Gastroesophageal sphincter (tissue), 4 donors: ENCODE measurements at places on chromosomes 4 and X.

- no peak for ATAC-seq
Observed at GRCh38 chr4:31467781-31468180, 747.6 kb downstream of the PCDH7 start.

DNA sequence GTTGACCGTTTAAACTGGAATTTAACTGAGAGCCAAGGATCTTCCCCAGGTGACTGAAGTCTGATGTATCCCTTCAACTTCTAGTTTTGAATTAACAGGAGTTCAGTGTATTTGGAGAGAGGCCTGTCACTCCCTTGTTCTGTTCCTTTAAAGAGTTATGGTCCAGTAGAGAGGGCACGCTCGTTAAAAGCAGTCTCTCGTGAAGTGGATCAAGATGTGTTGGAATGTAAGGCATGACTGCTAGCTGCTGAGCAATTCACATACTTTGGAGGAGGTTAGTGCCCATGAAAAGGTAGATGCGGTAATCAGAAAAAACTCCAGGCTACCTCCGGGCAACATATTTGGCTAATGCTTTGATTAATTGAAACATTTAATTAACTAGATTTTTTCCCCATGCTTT, 65.7 kb downstream of the SHROOM2 start:
- no peak for ATAC-seq

- ATAC-seq = no peak
Observed at GRCh38 chr4:120733968-120734367, 188.6 kb downstream of the PRDM5 start.

DNA sequence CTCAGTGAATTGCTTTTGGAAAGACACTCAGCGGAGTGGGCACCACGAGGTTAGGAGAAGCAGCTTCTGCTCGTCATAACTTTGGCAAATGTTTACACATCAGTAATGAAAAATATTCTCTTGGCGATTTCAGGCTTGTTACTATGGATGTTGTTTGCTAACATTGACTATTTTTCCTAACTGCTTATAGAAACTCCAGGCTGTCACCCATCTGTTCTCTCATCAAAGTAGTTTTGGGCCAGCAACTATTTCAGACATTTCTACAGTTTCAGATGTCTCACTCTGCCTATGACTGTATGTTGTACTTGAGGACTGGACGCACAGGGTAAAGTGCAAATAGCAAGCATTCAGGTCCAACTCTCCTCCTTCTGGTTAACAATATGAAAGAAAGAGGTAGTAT, 346.7 kb downstream of the TRIML1 start:
- no peak for ATAC-seq

GRCh38 chrX:132532913-132533312, 44.1 kb upstream of the MBNL3 start:
- no peak for ATAC-seq

DNA sequence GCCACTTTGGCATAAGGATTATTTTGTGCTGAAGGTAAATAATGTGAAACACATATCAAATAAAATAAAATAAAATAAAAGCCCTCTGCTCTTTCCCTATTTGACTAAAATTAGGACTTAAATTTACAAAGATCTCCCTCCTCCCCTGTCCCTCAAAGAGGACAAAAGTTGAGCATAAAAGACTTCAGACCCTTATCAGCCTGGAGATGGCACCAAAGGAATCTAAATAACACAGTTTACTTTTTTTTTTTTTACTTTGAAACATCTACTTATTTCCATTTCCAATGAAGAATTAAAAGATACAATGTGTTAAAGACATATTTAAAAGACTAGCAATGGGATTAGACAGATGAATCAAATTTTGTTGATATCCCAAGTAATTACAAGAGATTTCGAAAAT, 89.7 kb downstream of the EPHA5 start:
- ATAC-seq = no peak

DNA sequence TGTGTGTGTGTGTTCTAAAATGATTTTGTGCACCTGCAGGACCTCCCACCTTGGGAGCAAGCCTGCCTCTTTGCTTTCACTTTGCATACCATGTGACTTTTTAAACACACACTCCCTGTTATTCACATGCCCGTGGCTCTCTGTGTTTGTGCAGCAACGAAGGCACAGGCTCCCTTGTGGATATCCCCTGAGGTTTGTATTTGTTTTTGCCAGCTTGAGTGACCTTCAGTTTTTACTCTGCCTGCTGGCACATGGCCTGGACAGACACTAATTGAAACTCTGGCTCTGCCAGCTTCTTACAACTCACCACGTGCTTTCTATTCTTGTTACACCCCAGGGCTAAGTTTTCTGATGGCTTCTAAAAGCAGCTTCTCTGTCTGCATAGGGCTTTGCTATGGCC, 885.8 kb downstream of the SH3BGRL start:
- ATAC-seq = no peak

DNA sequence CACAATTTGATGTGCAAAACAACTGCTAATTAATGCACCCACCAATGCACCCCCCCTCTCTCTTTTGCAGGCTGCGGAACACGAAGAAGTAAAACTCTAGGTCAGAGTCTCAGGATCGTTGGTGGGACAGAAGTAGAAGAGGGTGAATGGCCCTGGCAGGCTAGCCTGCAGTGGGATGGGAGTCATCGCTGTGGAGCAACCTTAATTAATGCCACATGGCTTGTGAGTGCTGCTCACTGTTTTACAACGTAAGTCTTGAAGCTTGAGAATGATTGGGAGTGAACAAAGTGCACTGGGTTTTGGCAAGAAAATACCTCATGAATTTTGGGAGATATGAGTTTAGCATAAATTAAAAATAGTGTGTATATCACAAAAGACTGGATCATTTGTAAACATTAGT, 28.9 kb downstream of the TMPRSS11E start:
- no peak for ATAC-seq

- ATAC-seq = no peak
Observed at GRCh38 chr4:94668724-94669123, 89.0 kb upstream of the BMPR1B start.

GRCh38 chrX:26219351-26219750, 3.4 kb downstream of the MAGEB5 start:
- no peak for ATAC-seq

DNA sequence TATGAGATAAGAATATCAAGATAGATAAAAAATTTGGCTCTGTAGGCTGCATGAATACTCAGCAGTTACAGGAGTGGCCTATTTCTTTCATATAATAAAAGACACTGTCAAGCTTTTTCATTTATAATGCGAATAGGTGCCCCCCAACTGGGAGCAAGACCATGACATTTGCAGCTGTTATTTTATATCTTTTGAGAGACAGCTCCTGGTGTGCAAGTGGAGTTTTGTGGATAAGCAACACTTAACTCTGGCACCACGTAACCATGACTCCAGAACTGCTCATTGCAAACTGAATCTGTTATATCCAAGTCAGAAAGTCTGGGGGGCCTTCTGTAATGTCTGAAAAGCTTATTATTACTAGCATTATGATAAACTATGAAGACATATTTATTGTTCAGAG, 1372.4 kb downstream of the C4orf33 start:
- ATAC-seq = no peak

DNA sequence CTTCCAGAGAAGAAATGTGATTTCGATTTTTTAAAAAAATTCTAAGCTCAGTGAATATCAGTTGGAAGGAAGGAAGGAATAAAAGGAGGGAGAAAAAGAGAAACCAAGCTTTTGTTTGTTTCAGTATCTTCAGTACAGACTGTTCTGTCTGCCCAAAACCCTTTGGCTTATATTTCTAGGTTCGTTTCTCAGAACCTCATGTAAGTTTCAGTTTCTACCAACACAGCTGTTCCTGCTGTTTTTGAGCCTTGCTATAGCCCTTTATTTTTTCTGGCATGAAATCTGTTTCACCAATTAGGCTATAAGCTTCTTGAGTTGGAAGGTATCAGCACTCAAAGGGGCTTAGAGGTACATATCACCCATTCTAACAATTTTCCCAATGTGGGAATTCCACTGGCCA, 157.9 kb downstream of the GBA3 start:
- no peak for ATAC-seq

DNA sequence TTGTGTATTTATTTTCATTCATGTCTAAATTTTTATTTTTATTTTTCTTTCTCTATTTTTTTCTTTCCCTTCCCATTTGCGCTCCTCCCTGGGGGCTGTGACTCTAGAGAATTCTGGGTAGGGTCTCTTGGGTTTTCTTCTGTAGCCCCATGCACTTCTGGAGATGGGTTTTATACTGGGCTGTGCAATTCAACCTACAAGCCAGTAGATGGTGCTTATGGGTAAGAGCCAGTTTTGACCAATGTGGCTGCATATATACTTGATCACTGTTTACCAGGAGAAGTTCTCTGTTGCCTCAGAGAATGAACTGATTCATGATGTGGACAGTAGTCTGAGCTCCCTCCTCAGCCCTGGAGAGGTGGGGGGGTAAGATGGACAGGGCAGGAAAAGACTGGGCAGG, 614.6 kb downstream of the PCDH19 start:
- ATAC-seq = no peak

DNA sequence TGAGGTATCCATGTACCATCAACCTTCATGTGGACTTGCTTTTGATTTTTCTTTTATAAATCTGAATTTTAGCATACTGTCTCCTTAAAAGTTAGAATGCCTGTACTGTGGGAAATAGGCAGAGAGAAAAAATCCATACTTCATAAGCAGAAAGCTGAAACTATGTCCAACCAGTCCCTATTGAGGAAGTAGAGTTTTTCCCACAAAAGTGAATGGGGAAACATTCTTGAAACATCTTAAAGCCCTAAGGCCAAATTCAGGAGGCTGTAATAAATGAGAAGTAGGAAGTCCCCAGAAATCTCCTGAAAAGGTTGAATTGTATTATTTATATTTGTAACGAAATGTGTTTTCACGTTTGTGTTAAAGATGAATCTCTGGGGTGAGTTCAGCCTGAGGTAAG, 56.3 kb downstream of the ENOX2 start:
- no peak for ATAC-seq

GRCh38 chrX:72393836-72394517, 88.3 kb upstream of the CITED1 start:
- no peak for ATAC-seq

DNA sequence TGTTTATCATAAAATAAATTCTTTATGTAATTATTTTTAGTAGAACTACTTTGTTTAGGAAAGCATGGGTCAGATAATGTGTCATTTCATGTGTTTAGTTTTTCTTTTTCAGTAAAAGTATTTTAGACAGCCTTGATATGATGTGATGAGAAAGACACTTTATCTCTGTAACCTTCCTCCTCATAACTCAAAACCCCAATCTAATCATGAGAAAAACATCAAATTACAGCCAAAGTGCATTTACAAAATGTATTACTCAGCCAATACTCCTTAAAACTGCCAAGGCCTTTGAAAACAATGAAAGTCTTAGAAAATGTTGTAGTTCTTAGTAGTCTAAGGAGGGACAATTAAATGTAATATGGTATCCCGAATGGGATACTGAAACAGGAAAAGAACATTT, 144.9 kb downstream of the GPM6A start:
- ATAC-seq = no peak

GRCh38 chr4:184439386-184439785, 35.0 kb downstream of the IRF2 start:
- no peak for ATAC-seq

GRCh38 chrX:40170830-40171512, 73.2 kb upstream of the BCOR start:
- no peak for ATAC-seq

DNA sequence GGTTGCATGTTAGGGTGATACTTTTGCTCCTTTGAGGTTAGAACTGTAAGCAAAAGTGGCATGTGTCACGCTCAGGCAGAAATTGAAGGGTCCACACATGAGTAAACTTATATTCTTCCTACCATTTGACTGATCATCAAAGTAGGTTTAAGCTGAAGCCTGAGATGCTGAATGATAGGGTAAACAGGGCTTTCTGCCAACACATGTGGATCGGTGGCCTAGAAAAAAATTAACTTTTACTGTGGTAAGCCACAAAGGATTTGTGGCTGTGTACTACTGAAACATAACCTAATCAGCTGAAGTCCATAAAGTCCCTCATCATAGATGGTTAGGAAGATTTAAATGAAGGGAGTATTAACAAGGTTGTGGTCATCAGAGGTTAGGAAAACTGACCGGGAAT, 1070.1 kb downstream of the STPG2 start:
- no peak for ATAC-seq

GRCh38 chrX:17488036-17488435, 113.0 kb downstream of the NHS start:
- ATAC-seq = no peak

DNA sequence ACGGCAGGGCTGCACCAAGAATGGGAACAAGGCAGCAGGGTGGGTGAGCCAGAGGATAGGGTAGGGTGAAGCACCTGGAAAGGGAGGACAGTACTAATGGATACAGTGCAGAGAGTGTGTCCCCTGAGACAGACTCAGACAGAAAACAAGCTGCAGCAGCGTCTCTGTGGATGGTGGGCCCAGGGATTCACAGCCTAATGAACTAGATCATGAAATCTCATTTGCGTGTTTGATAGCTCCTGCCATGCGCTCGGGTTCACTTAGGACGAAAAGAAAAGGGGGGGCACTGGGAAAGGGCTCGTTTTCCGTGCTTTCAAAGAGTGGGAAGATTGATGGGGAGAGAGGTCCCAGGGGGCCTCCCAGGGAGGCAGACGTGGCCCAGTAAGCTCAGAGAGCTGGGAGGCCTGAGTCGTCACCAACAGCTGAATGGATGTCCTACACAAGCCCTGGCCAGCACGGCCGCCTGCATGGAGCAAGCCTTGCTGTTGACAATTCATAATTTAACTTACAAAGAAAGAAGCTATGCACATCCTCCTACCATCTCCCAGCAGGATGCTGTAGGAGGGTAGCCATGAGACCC, 446.9 kb downstream of the BCOR start:
- no peak for ATAC-seq

DNA sequence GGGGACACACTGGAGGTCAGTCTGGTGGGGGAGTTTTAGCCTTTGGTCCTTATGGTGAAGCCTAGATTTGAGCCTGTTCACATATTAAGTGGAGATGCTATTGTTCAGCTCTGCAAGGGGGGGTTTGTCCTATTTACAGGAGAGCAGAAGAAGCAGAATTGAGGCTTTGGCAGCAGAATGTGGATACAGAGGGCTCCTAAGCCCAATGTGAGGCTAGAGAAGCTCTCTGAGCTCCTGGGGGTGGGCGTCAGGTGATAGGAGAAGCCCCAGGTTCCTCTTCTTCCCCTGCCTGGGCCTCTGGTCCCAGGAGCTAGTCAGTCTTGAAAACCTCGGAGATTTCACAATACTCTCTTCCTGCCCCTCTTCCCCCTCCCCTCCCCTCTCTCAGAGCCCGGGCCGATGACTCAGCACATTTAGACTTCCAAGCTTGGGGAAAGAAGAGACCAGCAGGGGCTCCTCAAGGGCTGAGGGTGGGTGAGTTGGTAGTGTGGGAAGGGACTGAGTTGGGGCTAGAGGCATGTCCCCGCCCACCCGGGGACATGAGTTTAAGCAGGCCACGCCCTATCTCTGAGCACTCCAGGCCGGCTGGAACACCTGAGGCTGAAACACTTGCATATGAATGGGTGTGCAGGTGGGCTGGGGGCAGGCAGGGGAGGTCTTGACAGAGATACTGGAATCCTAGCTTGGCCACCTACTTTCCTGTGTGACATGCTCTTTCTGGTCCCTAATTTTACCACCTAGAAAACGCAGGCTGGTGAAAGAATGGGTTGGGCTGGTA, 3.4 kb downstream of the TFE3 start:
- ATAC-seq = peak; percentile 46

- ATAC-seq = no peak
Observed at GRCh38 chr4:47505666-47506065, 20.6 kb downstream of the ATP10D start.
